ENCODE measurements at places on chromosomes 5 and 9. TPM values are rescaled to one million over a fixed set of nuclear protein-coding genes. Genes with fewer than 3 reads are reported as not detected.

Gene ANKRD55
- 0.42 TPM for total RNA-seq

Gene CARD9
- total RNA-seq: 5.0 TPM

Gene IFNE
- not detected for total RNA-seq

Gene TMEFF1
- 1.8 TPM for total RNA-seq

Gene TXNDC8
- total RNA-seq: not detected

Gene ARSI
- 0.96 TPM for total RNA-seq

Gene ARHGEF37
- total RNA-seq: 1.8 TPM

Gene LCP2
- 46.2 TPM for total RNA-seq

Gene OSMR
- total RNA-seq: 71.4 TPM

- DNase-seq: peak; percentile 59
- H3K36me3 ChIP-seq: no peaks in the 10 kb centered on the region
- H3K4me3 ChIP-seq: no peak within 1 kb of the TSS
- H3K27me3 ChIP-seq: no peaks in the 10 kb centered on the region
Observed at GRCh38 chr5:139394654-139395566, at the start of gene PROB1. Gene PROB1 (minus strand): TSS chr5:139395104. CDS start chr5:139395081, 23 bp downstream.

DNA sequence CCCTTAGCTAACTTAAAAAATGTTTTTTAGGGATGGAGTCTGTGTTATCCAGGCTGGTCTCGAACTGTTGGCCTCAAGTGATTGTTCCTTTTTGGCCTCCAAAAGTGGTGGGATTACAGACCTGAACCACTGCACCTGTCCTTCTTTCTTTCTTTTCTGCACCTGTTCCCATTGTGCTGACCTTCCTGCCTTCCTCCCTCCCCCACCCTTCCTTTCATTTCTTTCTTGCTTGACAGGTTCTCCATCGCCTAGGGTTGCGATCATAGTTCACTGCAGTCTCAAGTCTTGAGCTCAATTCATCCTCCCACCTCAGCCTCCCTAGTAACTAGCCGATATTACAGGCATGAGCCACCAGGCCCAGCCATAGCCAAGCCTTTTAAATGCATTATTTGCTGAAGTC, 20.6 kb downstream of the JMY start:
- DNase-seq: no peak
- H3K36me3 ChIP-seq: no peaks in the 10 kb centered on the region
- no peak overlapping the region for H3K27ac ChIP-seq
- no peaks in the 10 kb centered on the region for H3K27me3 ChIP-seq
- no peak overlapping the region for H3K4me3 ChIP-seq

GRCh38 chr5:1770443-1770802, 29.2 kb downstream of the MRPL36 start:
- H3K4me1 ChIP-seq: no peaks in the 10 kb centered on the region
- no peak for DNase-seq
- no peak overlapping the region for H3K27ac ChIP-seq
- no peaks in the 10 kb centered on the region for H3K36me3 ChIP-seq
- no peaks in the 10 kb centered on the region for H3K27me3 ChIP-seq

GRCh38 chr9:119802621-119803020, 433.4 kb upstream of the BRINP1 start:
- peak; percentile 34 for DNase-seq
- H3K27me3 ChIP-seq: no peaks in the 10 kb centered on the region
- no peaks in the 10 kb centered on the region for H3K36me3 ChIP-seq
- no peaks in the 10 kb centered on the region for H3K4me1 ChIP-seq
- H3K27ac ChIP-seq: no peak overlapping the region

GRCh38 chr9:15724016-15724415, 171.2 kb downstream of the CCDC171 start:
- no peaks in the 10 kb centered on the region for H3K4me1 ChIP-seq
- H3K36me3 ChIP-seq: no peaks in the 10 kb centered on the region
- no peak overlapping the region for H3K27ac ChIP-seq

- H3K27me3 ChIP-seq: no peaks in the 10 kb centered on the region
- H3K4me3 ChIP-seq: no peak overlapping the region
- peak; percentile 91 for DNase-seq
Observed at GRCh38 chr5:179870403-179870903, 11.8 kb upstream of the MRNIP start.

DNA sequence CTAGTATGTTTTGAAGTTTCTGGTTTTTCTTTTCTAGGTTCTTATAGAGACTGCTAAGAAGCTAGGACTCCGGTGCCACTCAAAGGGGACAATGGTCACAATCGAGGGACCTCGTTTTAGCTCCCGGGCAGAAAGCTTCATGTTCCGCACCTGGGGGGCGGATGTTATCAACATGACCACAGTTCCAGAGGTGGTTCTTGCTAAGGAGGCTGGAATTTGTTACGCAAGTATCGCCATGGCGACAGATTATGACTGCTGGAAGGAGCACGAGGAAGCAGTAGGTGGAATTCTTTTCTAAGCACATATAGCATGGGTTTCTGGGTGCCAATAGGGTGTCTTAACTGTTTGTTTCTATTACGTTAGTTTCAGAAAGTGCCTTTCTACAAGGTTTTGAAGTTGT, 52.2 kb downstream of the MTAP start:
- H3K4me3 ChIP-seq: no peak overlapping the region
- H3K36me3 ChIP-seq: no peaks in the 10 kb centered on the region
- H3K27me3 ChIP-seq: no peaks in the 10 kb centered on the region
- H3K27ac ChIP-seq: no peak overlapping the region
- no peaks in the 10 kb centered on the region for H3K4me1 ChIP-seq
- no peak for DNase-seq

DNA sequence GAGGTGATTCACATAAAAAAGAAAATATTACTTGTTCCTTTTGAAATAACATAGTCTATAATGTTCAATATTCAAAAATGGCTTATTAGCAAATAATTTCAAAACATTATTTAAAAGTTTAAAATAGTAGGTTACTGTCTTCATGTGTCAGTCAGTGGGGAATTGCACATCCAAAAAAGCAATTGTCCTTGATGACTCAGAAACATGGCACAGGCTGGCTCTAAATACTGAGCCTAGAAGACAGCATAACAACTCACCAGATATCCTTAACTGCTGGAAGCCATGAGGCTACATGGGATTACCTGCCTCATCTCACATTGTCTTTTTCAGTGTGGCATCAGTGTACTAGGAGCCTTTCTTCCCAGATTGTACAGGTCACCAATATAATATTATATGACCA, 439.5 kb upstream of the RGMB start:
- H3K27ac ChIP-seq: no peak overlapping the region
- H3K36me3 ChIP-seq: no peaks in the 10 kb centered on the region
- H3K27me3 ChIP-seq: no peaks in the 10 kb centered on the region
- H3K4me3 ChIP-seq: no peak overlapping the region
- no peak for DNase-seq
- H3K4me1 ChIP-seq: no peaks in the 10 kb centered on the region

GRCh38 chr5:14588758-14589543, 7.4 kb downstream of the OTULINL start:
- no peak for DNase-seq
- no peak overlapping the region for H3K27ac ChIP-seq
- no peaks in the 10 kb centered on the region for H3K36me3 ChIP-seq
- peaks cover 5% of the 10 kb centered on the region for H3K4me1 ChIP-seq

DNA sequence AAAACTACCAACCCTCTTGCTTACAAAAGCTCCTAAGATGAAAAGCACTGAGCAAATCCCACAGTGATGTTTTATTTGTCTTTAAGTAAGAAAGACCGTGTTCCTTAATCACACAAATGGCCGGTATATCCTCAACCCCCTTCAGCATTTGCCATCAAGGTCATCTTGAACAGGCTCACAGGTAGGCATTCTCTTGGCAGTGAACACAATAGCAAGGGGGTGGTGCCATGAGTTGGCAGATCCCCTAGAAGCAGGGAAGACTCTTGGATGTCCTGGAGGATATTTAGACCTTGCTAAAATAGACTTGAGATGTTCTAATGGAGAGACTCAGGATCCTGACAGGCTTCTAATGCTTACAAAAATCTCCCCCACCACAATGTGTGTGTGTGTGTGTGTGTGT, 323.0 kb downstream of the SPOCK1 start:
- H3K36me3 ChIP-seq: no peaks in the 10 kb centered on the region
- H3K27ac ChIP-seq: no peak overlapping the region
- no peak for DNase-seq
- no peaks in the 10 kb centered on the region for H3K4me1 ChIP-seq
- H3K27me3 ChIP-seq: no peaks in the 10 kb centered on the region

- no peaks in the 10 kb centered on the region for H3K36me3 ChIP-seq
- no peaks in the 10 kb centered on the region for H3K4me1 ChIP-seq
- no peak overlapping the region for H3K4me3 ChIP-seq
Observed at GRCh38 chr5:106727071-106727470, 943.7 kb downstream of the EFNA5 start.

DNA sequence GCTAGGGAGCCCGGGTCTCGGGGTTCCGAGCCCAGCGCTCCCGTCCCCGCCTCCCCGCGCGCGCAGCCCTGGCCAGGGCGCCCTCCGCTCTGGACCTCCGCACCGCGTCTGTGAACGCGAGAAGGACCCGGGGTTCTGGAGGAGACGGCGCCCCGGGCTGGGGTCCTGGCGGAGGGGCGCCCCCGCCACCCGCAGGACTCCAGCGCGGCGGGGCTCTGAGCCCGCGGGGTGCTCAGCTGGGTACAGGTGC, 431 bp downstream of the TMOD1 start:
- H3K4me3 ChIP-seq: peak overlapping the region; percentile 77
- peaks cover 32% of the 10 kb centered on the region for H3K4me1 ChIP-seq
- H3K27ac ChIP-seq: peak overlapping the region; percentile 86
- H3K36me3 ChIP-seq: no peaks in the 10 kb centered on the region

GRCh38 chr9:134040781-134041648, 15.7 kb downstream of the BRD3OS start:
- DNase-seq: peak; percentile 71
- no peaks in the 10 kb centered on the region for H3K27me3 ChIP-seq
- H3K4me3 ChIP-seq: no peak overlapping the region
- H3K4me1 ChIP-seq: peaks cover 10% of the 10 kb centered on the region
- no peaks in the 10 kb centered on the region for H3K36me3 ChIP-seq

GRCh38 chr9:71479621-71480020, 288.7 kb downstream of the CEMIP2 start:
- no peaks in the 10 kb centered on the region for H3K4me1 ChIP-seq
- no peak overlapping the region for H3K27ac ChIP-seq
- H3K27me3 ChIP-seq: no peaks in the 10 kb centered on the region
- no peak overlapping the region for H3K4me3 ChIP-seq

DNA sequence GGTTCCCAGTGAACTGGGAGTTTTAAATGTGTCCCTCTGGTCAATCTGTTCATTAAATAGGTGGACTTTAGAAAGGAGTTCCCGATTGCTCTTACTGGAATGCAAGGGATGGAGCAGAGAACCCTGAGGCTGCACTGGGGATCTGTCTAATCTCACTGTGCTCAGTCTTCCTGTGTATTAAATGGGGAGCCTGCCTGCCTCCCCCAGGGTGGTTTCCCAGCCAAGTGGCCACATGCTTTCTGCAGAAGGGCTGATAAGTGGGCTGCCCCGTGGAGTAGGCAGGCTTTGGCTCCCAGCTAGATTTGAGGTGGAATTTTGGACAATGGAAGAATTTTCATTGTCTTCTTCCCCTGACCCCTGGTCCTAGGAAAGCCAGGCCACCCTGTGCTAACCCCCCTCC, 14.0 kb upstream of the PHYHD1 start:
- H3K27me3 ChIP-seq: no peaks in the 10 kb centered on the region
- H3K36me3 ChIP-seq: peaks cover 31% of the 10 kb centered on the region
- no peak for DNase-seq

DNA sequence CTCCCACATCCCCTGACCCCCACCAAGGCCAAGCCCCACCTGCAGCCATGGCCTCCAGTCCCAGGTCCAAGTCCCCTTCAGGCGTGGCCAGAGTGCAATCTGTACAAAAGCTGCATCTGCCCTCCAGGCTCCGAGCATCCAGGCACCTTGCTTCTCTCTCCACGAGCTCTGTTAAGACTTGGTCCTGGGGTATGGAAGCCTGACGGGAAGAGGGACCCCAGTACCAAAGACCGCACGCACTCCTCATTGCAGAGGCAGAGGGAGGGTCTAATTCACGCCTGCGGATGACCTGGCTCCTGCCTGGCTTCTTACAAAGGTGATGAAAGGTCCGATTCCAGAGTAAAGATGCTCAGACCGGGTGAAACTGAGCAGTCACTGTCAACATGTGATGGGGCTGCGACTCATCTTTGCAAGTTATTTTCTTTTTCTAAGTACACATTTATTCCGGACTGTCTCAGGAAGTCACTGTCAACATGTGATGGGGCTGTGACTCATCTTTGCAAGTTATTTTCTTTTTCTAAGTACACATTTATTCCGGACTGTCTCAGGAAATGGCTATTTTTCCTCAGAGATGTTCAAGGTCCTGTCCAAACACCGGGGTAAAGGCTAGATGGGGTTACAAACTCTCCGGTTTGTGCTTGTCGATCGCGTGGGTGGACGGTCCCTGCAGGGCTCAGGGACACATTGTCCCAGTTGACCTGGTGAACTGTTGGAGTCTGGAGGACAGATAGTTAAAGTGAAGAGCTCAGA, 252.0 kb upstream of the IRX4 start:
- H3K27ac ChIP-seq: no peak overlapping the region
- H3K4me1 ChIP-seq: peaks cover 4% of the 10 kb centered on the region
- no peaks in the 10 kb centered on the region for H3K27me3 ChIP-seq
- no peaks in the 10 kb centered on the region for H3K36me3 ChIP-seq

DNA sequence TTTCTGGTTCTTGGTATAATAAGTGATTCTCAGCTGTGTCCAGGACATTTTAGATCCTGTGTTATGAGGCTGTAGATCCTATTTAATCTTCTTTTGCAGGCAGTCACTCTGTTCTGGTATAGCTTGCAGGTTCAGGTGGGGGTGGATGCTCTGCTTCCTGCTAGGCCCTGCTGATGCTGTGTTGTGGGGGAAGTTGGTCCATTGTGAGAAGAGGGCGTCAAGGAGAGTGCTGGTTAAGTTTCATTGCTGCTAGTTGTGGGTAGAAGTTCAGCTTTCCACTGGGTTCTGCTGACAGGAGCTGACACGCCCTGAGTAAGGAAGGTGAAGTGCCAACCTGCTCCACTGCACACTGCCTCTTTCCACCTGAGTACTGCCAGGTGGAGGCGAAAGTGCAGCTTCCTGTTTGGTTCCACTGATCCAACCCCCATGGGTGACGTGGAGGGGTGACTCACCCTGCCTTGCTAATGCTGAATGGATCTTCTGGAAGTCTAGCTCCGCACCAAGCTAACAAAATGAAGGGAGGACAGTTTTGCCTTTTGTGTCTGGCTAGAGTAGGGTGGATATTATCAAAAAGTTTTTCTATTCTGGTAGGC, 16.3 kb downstream of the NMRK1 start:
- H3K4me3 ChIP-seq: no peak overlapping the region
- peaks cover 5% of the 10 kb centered on the region for H3K4me1 ChIP-seq
- H3K27me3 ChIP-seq: no peaks in the 10 kb centered on the region
- no peak for DNase-seq
- no peak overlapping the region for H3K27ac ChIP-seq
- no peaks in the 10 kb centered on the region for H3K36me3 ChIP-seq

GRCh38 chr9:107614765-107615164, 125.2 kb upstream of the KLF4 start:
- H3K4me3 ChIP-seq: no peak overlapping the region
- no peaks in the 10 kb centered on the region for H3K36me3 ChIP-seq
- H3K27ac ChIP-seq: no peak overlapping the region
- DNase-seq: no peak

DNA sequence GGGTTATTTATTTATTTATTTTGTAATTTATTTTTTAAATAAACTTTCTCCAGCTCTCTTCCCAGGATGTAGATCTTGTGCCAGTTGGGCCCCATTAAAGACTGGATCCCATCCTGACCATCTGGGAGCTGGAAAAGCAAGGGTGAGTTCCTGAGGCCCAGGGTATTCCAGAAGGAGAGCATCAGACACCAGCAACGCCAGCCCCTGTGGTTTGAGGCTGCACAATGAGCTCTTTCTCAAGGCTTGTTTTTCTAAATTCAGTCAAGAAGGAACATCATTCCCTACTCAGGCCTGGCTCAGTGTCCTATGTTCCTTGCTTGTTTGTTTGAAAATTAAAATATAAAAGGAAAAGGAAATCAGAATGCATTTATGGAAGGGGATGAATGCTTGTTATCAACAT, 313.3 kb downstream of the EBF1 start:
- H3K4me3 ChIP-seq: no peak overlapping the region
- DNase-seq: no peak
- H3K27ac ChIP-seq: no peak overlapping the region
- H3K27me3 ChIP-seq: no peaks in the 10 kb centered on the region
